HTR-8/SVneo (cell line): ENCODE measurements at places on chromosomes 11 and 22.
A peak's percentile ranks its signal among the peaks of the same experiment; 100 is the strongest.

DNA sequence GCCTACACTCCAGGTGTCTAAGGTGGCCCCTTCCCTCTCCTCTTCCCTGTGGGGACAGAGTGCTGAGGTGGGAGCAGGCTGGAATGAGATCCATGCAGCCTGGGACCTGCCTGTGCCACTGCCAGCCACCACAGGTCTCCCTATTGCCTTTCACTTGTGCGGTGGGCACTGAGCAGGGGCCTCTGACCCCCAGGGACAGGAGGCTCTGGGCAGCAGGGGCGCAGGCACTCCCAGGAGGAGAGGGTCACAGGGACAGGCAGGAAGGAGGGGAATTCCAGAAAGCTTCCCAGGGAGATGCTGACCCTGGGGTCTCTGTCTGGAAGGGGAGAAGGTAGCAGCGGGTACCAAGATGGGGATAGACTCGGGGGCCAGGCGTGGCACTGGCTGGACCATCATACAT lies 228.5 kb upstream of the B3GAT1 start:
- DNase-seq: no peak

DNA sequence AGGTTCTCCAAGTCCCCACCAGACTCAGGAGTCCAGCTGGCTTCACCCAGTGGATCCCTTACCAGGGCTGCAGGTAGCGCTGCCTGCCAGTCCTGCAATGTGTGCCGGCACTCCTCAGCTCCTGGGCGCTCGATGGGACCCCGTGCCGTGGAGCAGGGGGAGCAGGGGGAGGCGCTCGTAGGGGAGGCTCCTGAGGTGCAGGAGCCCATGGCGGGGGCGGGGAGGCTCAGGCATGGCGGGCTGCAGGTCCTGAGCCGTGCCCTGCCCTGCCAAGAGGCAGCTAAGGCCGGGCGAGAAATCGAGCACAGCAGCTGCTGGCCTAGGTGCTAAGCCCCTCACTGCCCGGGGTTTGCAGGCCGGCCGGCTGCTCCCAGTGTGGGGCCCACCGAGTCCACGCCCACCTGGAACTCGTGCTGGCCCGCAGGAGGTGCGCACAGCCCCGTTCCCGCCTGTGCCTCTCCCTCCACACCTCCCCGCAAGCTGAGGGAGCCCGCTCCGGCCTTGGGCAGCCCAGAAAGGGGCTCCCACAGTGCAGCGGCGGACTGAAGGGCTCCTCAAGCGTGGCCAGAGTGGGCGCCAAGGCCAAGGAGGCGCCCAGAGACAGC lies 792.9 kb upstream of the CCDC179 start:
- no peak for DNase-seq

- no peak for DNase-seq
Measured at GRCh38 chr22:27084130-27084529, 426.7 kb downstream of the MIAT start.

DNA sequence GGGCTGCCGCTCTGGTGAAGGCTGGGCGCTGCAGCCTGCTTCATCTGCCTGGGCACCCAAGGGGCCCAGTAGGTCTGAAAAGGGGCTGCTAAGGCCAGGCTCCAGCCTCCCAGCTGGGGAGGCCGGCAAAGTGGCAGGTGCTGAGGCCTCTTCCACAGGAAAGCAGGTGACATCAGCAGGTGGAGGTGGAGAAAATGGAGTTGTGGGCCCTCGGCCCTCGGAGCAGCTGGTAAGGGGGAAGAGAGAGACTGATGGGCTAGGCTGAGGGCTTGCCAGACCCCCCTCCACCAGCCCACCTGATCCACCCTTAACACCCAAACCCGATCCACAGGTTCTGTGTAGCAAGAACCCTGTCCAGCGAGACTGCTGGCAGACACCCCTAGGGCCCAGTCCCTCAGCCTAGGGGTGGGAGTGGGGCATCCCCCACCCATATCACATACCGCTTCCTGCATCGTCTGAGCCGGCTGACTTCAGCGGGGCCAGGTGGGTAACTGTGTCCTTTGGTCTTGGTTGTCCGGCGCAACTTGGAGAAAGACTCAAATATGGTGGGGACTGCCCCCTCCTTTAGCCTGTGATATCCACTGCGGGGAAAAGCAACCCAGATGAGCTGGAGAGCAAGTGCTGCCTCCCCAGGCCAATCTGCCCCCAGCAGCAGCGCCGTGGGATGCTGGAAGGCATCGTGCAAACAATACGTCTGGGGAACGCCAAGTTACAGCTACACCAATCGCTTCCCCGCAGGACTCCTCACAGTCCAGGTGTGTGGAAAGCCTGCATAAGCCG lies 1.5 kb downstream of the THAP7 start:
- DNase-seq: no peak

DNA sequence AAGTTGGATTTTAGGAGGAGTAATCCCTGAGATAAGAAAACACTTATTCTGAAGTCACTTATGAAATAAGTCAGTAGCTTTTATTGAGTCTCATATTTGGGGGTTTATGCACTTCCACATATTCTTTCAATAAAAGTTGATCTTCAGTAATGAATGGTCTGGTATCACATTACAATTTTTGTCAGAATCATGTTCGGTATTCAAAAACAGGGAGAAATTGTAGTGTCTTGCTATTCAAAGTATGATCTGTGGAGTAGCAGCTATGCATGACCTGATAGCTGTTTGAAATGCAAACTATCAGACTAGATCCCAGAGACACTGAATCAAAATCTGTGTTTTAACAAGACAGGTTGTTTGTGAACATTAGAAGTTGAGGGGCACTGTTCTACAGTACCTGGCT lies 857.6 kb downstream of the METTL15 start:
- DNase-seq: no peak

GRCh38 chr22:30905696-30906341 lies 62.8 kb downstream of the MORC2 start:
- no peak for DNase-seq

GRCh38 chr11:30453705-30454104 lies 130.8 kb downstream of the ARL14EP start:
- DNase-seq: no peak

DNA sequence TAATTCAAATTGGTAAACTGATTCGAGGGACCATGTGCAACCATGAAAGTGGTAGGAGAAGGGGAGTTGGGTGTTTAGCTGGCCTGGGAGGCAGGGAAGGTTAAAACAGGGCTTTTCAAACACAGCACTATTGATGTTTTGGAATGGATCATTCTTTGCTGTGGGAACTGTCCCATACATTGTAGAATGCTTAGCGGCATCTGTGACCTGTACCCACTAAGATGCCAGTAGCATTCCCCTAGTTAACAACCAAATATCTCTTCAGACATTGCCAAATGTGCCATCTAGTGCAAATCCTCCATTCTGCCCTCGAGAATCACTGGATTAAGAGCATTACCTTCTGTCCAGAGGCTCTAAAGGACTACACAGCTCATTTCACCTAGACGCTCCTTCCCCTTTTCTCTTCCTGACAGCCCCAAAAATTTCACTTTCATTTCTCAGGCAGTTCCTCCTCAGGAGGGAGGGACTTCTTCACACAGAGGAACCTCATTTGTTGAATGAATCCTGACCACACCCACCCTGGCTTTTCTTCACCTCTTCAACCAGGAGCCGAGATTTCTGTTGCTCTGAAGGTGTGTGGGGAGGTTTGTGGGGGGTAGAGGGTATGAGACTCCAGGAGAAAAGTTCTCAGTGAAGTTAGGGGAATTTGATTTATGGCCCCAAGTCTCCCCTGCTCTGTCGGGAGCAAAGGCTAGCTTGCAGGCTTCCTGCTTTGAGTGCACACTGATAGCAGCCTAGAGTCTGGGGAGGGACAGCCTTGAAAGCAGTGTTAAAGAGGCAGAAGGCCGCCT lies at the start of gene TRIM34:
TSS of gene TRIM34 (plus strand) at position 513 of the 791 bp plus-strand sequence. CDS start 7,331 bp downstream, outside the sequence.
- DNase-seq: peak; percentile 78

DNA sequence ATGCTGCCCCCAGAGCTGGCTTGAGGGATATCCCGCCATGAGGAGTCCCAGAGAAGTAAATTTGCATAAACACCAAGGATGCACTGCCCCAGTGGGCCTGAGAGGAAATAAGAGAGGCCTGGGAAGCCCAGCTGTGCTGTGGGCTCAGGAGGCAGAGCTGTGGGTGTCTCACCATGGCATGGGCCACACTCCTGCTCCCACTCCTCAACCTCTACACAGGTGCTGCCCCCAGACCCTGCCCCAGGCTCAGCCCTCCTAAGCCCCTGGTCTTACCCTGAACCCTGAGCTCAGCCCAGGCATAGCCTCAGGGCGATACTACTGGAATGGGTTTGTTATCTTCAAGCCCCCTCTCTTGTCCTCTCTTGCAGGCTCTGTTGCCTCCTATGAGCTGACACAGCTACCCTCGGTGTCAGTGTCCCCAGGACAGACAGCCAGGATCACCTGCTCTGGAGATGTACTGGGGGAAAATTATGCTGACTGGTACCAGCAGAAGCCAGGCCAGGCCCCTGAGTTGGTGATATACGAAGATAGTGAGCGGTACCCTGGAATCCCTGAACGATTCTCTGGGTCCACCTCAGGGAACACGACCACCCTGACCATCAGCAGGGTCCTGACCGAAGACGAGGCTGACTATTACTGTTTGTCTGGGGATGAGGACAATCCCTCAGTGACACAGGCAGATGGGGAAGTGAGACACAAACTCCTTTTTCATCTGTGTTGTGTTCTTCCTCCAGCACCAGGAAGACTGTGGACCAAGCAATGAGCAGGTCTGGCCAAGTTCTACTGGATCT lies 59.9 kb downstream of the GGTLC2 start:
- no peak for DNase-seq

DNA sequence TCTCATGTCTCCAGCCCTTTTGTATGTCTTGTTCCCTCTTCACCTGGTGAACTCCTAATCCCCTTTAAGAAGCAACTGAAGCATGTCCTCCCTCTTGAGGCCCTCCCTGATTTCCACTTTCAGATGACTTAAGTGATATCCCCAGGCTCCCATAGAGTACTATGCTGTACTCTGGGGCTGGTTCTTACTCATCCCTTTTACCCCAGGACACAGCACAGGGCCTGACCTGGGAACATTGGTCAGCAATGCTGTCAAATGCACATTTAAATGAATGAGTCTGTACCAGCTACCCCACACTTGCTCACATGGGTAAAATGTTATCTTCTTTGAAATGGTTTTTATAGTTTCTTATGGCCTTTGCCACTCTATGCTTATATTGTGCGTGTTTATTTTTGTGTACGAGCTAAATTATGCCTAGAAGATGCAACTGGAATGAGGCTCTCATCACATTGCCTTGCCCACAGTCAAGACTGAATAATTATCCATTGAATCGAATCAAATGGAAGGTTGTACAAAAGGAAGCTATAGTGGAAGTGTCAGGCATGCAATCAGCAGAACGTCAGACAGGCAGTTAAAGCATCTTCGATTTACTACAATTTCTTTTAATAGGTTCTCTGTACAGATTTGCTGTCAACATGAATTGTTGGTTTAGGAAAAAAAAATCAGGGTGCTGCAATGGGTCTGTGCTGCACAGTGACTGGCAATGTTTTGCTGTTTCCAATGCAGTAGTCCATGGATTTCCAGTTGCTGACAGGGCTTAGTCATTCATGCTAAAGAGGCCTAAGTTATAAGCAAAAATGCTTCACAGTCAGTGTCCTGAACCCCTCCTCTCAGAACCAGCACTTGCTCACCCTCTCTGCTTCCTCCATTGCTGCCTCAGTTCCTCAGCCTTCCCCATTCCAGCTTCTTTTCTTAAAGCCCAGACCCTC lies 79.5 kb downstream of the PARVA start:
- DNase-seq: no peak

DNA sequence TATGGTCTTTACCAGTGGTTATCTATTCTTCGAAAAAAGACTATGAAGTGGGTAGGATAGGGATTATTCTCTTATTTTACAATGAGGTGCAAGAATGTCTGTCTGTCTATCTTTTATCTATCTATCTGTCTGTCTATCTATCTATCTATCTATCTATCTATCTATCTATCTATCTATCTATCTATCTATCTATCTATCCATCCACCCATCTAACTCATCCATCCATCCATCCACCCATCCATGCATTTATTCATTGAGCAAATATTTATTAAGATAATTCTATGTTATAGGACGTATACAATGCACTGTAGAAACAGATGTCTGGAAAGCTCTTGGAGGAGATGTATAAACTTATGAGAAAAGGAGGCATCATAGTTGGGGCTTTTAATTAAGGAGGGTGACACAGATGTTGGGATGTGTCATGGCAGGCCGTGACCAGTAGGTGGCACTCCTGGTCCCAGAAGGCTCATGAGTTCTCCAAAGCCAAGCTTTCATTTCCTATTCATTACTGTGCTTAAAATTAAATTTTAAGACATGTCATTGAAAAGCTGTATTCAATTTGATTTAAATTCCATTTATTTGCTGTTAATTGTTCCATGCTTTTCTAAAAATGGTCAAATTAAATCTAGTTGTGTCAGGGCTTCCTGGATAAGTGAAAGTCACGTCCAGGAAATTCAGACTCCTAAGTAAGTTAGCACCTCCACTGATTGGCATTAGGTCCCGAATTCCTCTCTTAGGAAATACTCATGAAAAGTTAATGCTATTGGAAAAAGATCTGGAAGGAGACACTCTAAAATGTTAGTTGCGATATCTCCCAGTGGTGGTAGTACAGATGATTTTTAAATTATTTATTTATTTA lies 19.0 kb upstream of the E2F8 start:
- peak; percentile 49 for DNase-seq

- no peak for DNase-seq
Measured at GRCh38 chr11:9823439-9823838, 159.6 kb downstream of the SWAP70 start.

GRCh38 chr11:118763041-118763440 lies 27.9 kb downstream of the DDX6 start:
- no peak for DNase-seq

GRCh38 chr11:40405614-40406013 lies 1053.8 kb downstream of the LRRC4C start:
- DNase-seq: no peak

DNA sequence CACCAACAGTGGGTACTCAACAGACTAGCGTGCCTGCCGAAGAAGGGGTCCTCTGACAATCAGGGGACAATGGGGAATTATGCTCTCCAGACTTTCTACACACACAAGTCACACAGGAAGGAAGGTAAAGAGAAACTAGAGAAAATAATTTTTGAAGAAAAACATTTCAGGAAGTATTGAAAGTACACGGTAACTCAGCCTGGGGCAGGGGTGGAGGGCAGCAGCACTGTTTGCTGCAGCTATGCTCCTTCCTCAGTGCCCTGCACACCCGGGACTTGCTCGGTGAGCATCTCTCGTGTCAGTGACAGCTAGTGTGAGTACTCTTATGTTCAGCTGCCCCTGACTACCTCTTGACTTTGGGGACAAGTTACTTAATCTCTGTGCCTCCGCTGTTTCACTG lies 18.0 kb upstream of the APOA1 start:
- no peak for DNase-seq

GRCh38 chr22:23564276-23564675 lies 15.8 kb downstream of the IGLL1 start:
- DNase-seq: no peak

GRCh38 chr11:120174866-120175265 lies 36.0 kb upstream of the OAF start:
- no peak for DNase-seq
